ENCODE measurements at places on chromosomes 11 and 22. TPM values are rescaled to one million over a fixed set of nuclear protein-coding genes. Genes with fewer than 3 reads are reported as not detected.

Gene CNTF
- 1.8 TPM for total RNA-seq

Gene APOL4
- 34.4 TPM for total RNA-seq

Gene RCOR2
- 2.0 TPM for total RNA-seq

Gene FGF4
- not detected for total RNA-seq

Gene DGCR6
- total RNA-seq: 1.7 TPM

Gene SULT4A1
- total RNA-seq: 1.8 TPM

Gene PLAAT4
- total RNA-seq: 56.7 TPM

Measured in ureter (tissue), 1 donor.